ENCODE measurements at places on chromosomes 2 and 18.

- peak; percentile 57 for DNase-seq
Observed at GRCh38 chr2:135916207-135916606, 40.0 kb upstream of the MCM6 start.

GRCh38 chr2:73904952-73905351, 12.1 kb downstream of the ACTG2 start:
- DNase-seq, result no peak

GRCh38 chr2:26735883-26736588, 28.0 kb upstream of the SLC35F6 start:
- DNase-seq, result no peak

DNA sequence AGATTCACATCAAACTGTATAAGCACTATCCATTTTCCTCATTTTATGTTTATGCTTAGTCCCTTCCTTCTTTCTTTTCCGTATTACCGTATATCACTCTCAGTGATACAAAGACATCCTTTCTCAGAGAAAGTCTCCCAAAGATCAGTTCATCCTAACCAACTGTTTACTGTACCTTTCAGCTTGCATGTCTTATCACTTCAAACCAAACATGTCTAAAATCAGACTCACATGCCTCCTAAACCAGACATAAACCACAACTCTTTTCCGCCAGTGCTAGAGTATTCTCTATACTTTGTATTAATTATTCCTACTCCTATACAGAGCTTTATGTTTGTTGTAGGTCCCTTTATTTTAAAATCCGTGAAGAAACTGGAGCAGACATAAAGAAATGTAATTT, 41.5 kb downstream of the KCMF1 start:
- DNase-seq, result no peak

GRCh38 chr2:109438146-109438545, 175.6 kb downstream of the SEPTIN10 start:
- DNase-seq, result no peak

DNA sequence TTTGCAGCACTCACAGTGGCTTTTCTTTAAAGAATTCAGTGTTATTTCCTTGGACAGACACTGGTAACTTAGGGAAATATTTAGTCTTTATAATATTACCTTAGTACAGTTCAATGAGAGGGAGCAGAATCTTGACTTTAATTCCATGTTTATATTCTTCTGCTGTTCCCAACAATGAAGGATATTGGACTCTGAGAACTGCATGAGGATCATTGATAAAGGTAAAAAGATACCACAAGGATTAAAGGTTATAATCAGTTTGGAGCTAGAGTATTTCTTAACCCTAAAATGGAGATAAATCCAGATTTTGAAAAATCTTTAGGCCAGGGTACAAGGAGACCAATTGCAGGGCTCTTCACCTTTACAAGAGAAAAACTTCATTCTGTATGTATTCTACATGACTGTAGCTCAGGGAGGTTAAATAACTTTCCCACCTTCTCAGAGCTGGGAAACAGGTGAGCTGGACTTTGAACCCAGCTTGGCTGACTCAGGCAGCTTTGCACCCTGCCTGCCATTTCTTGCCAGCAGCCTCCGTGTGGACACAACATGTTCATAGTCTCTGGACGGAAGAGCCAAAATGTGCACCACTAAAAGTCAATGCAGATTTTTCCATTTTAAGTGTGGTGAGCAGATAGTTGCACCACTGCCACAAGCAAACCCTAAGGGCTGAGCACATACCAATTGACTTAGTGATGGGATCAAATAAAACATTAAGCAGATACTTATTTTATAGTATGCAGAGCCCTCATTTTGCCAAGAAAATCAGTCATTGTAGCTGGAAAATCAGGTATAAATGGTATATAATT, 26.7 kb downstream of the UPP2 start:
- no peak for DNase-seq

DNA sequence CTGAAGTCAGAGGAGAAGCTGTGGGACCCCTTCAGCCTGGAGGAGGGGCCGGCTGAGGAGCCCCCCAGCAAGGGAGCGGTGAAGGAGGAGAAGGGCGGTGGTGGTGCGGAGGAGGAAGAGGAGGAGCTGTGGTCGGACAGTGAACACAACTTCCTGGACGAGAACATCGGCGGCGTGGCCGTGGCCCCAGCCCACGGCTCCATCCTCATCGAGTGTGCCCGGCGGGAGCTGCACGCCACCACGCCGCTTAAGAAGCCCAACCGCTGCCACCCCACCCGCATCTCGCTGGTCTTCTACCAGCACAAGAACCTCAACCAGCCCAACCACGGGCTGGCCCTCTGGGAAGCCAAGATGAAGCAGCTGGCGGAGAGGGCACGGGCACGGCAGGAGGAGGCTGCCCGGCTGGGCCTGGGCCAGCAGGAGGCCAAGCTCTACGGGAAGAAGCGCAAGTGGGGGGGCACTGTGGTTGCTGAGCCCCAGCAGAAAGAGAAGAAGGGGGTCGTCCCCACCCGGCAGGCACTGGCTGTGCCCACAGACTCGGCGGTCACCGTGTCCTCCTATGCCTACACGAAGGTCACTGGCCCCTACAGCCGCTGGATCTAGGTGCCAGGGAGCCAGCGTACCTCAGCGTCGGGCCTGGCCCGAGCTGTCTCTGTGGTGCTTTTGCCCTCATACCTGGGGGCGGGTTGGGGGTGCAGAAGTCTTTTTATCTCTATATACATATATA, 46.0 kb downstream of the BOLA3 start:
- no peak for DNase-seq
